NCI-H82 (cell line): ENCODE measurements at places on chromosomes 11 and 22.
A peak's percentile ranks its signal among the peaks of the same experiment; 100 is the strongest.

DNA sequence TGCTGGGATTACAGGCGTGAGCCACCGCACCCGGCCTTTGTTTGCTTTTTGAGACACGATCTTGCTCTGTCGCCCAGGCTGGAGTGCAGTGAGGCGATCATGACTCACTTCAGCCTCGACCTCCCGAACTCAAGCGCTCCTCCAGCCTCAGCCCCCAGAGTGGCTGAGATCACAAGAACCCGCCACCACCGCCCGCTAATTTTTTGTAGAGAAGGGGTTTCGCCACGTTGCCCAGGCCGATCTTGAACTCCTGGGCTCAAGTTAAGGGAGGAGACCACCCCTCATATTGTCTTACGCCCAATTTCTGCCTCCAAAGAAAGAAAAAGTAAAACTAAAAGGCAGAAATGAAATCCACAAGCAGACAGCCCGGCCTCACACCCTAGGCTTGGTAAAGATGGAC, 1.5 kb upstream of the POLA2 start:
- DNase-seq: no peak

DNA sequence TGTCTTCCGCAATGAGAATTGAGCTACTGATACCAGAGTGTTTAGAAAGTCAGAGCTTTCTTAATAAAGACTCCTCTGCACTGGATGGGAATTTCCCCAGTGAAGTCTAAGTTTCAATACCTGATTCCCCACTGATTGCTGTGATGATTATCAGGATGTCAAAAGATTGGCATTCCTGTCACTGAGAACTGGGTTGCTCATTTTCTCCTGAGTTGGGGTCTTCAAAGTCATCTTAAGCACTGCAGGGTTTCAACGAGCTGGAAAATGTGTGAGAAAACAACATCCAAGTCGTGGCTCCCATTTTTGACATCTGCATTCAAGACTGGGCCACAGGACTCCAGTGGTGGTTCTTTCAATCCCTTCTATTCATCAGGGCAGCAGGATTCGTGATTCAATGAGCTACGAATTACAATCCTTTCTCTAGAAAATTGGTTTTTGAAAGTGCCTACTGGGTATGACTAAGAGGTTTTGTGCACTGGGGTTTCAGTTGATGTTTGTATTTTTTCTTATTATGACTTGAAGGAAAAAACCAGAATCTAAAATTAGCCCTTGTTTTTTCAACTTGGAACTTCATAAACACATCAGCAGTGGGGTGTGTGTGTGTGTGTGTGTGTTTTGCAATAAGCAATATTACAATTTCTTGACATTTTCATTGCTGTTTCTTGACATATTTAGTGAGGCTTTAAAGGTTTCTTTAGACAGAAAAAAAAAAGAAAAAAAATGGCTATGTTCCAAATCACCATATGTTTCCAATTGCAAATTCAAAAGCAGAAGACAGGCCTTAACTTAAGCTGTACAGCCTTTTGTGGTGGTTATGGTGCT, 233.0 kb downstream of the FAM76B start:
- no peak for DNase-seq

GRCh38 chr11:100789500-100789899, 102.4 kb downstream of the ARHGAP42 start:
- DNase-seq: peak; percentile 31

DNA sequence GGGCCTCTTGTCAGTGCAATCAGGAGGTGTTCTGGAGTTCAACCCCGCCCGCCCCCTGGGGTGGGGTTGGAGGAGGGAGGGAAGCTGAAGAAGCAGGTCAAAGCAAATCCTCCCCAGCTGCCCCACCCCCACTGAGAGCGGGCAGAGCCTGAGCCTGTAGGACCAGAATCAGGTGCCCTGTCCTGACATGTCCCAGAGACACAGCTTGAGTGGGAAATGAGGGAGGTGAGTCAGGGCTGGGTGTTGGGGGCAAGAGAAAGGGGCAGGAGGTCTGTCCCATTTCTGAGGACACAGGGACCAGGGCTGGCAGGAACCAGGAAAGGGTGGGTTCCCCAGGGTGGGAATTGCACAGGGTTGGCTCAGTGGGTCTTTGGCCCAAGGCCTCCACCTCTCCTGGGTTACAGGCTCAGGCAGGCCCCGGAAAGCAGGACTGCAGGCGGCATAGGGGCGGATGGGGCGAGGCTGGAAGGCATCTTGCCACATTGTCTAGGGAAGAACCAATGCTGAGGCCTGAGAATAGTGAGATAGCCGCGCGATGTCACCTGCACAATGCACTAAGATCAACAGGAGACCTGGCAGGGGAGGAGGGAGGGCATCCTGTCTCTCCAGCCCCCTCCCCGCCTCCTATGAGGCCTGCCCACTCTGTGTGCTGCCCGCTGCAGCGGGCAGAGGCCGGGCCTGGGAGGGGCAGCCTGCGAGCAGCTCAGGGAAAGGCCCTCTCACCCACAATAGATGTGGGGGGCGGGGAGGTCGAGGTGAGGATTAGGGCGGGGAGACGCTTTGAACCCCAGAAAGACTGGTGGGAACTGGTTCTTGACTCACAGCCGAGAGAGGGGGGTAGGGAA, 32.4 kb downstream of the NECTIN1 start:
- peak; percentile 53 for DNase-seq

- DNase-seq: peak; percentile 76
These were observed 61.0 kb upstream of the PLET1 start for GRCh38 chr11:112321501-112322172.

DNA sequence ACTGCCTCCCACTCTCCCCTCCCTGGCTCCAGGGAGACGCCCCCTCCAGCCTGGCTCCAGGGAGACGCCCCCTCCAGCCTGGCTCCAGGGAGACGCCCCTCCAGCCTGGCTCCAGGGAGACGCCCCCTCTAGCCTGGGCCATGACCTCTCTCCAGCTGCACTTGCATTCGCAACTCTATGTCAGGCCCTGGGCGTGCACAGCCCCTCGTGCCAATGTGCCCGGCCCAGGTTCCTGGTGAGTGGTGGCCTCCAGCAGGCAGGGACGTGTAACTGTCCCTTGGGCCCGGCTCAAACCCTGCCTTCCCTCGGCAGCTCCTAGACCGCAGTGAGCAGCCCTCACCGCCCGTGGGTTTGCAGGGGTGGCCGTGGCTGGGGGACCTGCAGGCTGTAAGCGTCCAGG, 6.9 kb downstream of the MUC6 start:
- DNase-seq: no peak

GRCh38 chr11:34525888-34526657, 12.5 kb upstream of the ELF5 start:
- DNase-seq: no peak

GRCh38 chr11:93410441-93410840, 79.9 kb downstream of the DEUP1 start:
- no peak for DNase-seq

DNA sequence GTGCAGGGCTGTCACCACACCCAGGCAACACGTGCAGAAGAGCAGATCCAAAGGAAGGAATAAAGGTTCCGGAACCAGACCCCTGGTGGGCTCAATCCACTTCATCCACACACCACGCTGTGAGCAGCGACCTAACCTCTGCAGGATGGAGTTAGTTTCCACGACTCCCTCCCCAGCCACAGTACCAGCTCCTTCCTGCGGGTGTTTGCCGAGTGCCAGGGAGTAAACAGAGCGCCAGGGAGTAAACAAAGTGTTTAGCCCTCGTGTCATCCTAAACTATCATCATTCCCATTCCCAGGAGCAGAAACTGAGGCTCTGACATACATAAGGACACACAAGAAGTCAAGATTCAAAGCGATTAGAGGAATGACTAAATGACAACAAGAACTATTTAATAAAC, 261.3 kb downstream of the MN1 start:
- no peak for DNase-seq

DNA sequence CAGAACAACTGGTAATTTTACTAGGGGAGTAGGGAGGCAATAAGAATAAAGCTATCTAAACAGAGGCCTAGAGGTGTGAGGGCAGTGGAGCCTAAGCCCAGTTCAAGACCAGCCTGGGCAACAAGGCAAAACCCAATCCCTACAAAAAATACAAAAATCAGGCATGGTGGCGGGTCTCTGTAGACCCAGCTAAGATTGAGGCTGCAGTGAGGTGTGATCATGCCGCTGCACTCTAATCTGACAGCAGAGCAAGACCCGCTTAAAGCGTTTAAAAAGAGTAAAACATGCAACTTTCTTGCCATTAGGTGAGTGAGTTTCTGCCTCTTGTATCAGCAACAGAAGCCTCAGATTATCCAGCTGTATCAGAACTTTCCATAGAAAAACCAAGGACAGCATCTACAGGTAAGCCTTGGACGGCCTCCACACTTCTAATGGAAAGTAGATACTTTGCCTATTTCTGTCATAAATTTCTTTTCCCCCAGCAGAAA, 12.1 kb downstream of the TAF1D start:
- DNase-seq: peak; percentile 38
